ENCODE measurements at places on chromosomes 5 and 9. TPM values are rescaled to one million over a fixed set of nuclear protein-coding genes. Genes with fewer than 3 reads are reported as not detected.

The PCDHGB6 gene
- total RNA-seq, result 0.40 TPM

The GLRA1 gene
- total RNA-seq, result not detected

The CDX1 gene
- not detected for total RNA-seq

The MARVELD2 gene
- total RNA-seq, result not detected

The PDGFRB gene
- total RNA-seq, result 0.32 TPM

The DPYSL3 gene
- 13.0 TPM for total RNA-seq

The C9orf153 gene
- 0.98 TPM for total RNA-seq

The GDF9 gene
- total RNA-seq, result 0.13 TPM

The GABRA6 gene
- total RNA-seq, result not detected

The TRIM36 gene
- 2.4 TPM for total RNA-seq

The FAM170A gene
- not detected for total RNA-seq

The LCN9 gene
- not detected for total RNA-seq

The PLPPR1 gene
- total RNA-seq, result 0.16 TPM

The CDC42SE2 gene
- total RNA-seq, result 22.1 TPM

The NDST1 gene
- total RNA-seq, result 9.6 TPM

The BDP1 gene
- 29.0 TPM for total RNA-seq

The SEMA6A gene
- 39.0 TPM for total RNA-seq

The PLAC8L1 gene
- not detected for total RNA-seq

The TAF7 gene
- 60.5 TPM for total RNA-seq

The CORO2A gene
- 1.6 TPM for total RNA-seq

The SAP30L gene
- 25.9 TPM for total RNA-seq

The RAD23B gene
- total RNA-seq, result 106 TPM
